Activated CD4-positive, alpha-beta memory T cell treated with anti-CD3 and anti-CD28 coated beads, Interleukin-2, amount 10 ng/mL, durations not matched to agents 7 days and 5 days (primary cell): ENCODE measurements at places on chromosomes 16 and 17. TPM values are rescaled to one million over a fixed set of nuclear protein-coding genes. Genes with fewer than 3 reads are reported as not detected.

GRCh38 chr16:86391984-86392383 lies 118.3 kb upstream of the FOXF1 start:
- H3K4me3 ChIP-seq = no peak overlapping the region
- H3K27ac ChIP-seq = no peak overlapping the region
- no peaks in the 10 kb centered on the region for H3K27me3 ChIP-seq

DNA sequence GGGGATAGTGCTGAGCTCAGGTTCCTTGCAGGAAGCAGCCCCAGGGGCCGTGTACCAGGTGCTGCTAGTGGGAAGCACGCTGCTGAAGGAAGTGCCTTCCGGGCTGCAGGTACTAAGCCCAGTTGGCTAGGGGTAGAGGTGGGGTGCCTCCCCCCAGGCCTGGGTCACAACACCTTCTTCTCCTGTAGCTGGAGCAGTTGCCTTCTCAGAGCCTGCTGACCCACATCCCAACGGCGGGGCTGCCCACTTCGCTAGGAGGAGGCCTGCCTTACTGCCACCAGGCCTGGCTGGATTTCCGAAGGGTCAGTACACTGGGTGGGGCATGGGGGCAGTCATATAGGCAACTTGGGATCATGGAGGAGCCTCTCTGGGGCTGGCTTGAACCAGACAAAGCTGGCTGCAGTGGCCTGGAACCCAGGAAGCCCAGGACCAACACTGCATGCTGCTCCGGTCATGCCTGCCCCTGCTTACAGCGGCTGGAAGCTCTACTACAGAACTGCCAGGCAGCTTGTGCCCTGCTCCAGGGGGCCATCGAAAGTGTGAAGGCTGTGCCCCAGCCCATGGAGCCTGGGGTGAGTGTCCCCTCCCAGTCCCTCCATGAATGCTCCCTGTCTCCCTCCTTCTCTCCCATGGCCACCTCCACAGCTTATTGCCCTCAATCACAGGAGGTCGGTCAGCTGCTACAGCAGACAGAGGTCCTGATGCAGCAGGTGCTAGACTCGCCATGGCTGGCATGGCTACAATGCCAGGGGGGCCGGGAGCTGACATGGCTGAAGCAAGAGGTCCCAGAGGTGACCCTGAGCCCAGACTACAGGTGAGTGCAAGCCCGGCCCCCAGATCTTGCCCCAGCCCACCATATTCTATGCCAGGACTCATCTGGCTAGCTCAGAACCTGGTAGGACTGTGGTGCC lies 2.5 kb downstream of the PLEKHG4 start:
- H3K4me3 ChIP-seq = no peak overlapping the region
- peaks cover 16% of the 10 kb centered on the region for H3K4me1 ChIP-seq
- H3K27me3 ChIP-seq = no peaks in the 10 kb centered on the region
- H3K27ac ChIP-seq = no peak overlapping the region

GRCh38 chr17:71546419-71546818 lies 574.4 kb upstream of the SOX9 start:
- H3K36me3 ChIP-seq = no peaks in the 10 kb centered on the region
- no peak overlapping the region for H3K27ac ChIP-seq
- no peaks in the 10 kb centered on the region for H3K4me1 ChIP-seq
- no peak overlapping the region for H3K4me3 ChIP-seq

- H3K4me3 ChIP-seq = no peak overlapping the region
- peaks cover 8% of the 10 kb centered on the region for H3K27me3 ChIP-seq
- H3K4me1 ChIP-seq = peaks cover 3% of the 10 kb centered on the region
- no peak for DNase-seq
These were observed 267.2 kb downstream of the PARN start for GRCh38 chr16:14362774-14363371.

DNA sequence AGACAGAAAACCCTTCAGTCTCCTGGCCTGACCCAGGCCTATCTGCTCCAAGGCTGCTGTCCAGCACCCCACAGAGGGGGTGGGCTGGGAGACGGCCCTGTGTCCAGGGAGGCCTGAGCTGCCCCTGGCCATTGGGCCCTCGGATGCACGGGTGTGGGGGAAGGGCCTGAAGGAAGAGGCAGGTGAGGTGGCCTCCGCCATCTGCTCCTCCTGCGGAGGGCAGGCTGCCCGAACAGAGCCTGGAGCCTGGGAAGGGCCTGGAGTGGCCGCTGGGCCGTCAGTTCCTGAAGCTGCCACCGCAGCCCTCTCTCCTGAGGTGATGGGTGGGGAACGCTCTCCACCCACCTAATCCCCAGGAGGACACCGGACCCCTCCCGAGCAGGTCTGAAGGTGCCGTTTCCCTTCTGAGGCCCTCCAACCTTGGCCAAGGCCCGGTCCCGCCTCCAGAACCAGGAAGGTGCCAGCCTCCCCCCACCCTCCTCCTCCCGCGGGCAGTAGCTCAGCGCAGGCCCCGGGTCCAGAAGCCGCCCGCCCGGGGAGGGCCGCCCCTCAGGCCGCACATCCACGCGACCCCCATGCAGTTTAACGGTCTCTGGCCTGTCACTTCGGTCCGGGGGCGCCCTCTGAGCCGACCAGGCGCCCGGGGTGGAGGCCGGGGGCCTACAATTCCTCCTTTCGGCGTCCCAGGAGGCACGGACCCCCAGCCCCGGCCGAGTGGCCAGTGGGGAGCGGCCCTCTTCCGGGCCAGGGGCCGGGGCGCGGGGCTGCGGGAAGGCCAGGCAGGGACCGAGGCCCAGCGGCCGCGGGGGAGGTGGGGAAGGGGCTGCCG lies 835 bp downstream of the FBXL16 start:
- no peak overlapping the region for H3K27ac ChIP-seq
- peaks cover 60% of the 10 kb centered on the region for H3K27me3 ChIP-seq
- no peak for DNase-seq
- H3K4me1 ChIP-seq = peaks cover 4% of the 10 kb centered on the region
- H3K36me3 ChIP-seq = no peaks in the 10 kb centered on the region

DNA sequence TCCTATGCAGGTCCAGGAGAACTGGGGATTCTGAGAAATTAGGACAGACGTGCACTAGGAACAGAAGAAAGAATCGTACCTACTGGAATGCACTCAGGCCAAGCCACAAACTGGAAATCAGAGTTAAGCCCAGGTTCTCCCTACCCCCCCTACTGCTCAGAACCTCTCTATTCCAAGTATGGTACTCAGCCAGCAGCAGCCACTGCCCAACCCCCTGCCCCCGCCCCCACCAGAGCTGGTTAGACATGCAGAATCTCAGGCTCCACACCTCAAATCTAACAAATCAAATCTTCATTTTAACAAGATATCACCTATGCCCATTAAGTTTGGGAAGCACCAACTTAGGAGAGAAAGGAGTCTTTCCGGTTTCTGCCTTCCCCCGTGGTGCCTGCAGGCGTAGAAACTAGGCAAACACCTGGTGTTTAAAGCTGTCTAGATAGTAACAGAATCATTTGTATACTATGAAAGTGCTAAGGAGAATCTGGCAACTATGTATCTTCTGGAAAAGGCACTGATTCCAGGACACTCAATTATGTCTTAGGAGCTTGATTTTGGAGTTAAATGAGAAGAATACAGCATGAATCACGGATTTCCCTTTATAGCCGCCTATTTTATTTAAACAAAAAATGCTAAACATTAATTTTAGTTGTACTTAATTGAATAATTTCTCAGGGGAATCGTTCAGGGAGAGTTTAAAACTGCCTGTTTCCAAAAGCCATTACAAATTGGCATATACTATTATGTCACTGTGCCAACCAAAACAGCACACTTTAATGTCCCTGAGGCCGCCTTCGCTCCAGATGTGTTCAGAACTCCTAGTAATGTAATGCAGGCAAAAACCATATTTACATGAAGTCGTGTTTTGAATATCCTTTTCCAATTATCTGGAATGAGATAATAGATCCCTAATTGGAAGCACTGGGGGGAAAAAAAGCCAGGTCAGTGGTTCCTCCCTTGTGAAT lies 166.5 kb downstream of the STX8 start:
- H3K4me3 ChIP-seq = no peak overlapping the region
- DNase-seq = no peak
- H3K27ac ChIP-seq = no peak overlapping the region
- no peaks in the 10 kb centered on the region for H3K4me1 ChIP-seq
- H3K36me3 ChIP-seq = no peaks in the 10 kb centered on the region
- no peaks in the 10 kb centered on the region for H3K27me3 ChIP-seq

DNA sequence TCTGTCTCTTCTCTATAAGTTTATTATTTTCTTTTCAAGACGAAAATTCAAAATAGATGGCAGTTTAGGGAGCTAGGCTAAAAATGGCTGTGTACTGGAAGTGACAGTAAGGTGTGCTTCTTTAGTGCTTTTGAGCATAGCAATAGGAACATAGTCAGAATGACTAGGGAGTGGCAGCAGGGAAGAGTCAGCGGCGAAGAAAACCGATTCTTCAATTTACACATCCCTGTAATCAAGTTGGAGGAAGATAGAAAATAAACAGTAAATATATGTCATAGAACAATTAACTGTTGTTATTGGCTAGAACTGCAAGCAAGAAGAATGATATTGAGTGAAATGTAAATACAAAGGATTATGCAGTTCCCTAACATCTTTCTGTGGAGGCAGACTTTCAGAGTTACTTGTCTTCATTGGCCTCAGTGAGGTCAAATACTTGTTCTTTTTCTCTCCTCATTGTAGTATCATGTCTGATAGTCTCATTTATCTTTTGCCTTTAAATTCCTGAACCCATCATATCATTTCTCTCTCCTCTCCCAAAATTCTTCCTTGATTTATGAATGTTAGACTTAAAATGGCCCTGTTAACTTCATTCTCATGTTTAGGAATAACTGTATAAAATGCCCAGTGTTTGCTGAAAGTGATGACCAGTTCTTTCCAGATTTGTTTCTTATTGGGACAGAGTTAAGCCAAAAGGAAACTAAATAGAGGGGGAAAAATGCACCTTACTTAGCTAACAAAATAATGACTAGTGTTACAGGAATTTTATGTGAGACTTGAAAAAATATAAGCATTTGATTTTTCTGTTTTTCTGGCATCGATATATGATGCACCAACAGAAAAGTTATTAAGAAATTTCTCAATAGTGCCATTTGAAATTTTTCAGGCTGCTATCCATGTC lies 211.4 kb downstream of the BCAS3 start:
- H3K36me3 ChIP-seq = peaks cover 4% of the 10 kb centered on the region
- no peak for DNase-seq
- H3K4me1 ChIP-seq = no peaks in the 10 kb centered on the region
- H3K27me3 ChIP-seq = no peaks in the 10 kb centered on the region
- no peak overlapping the region for H3K4me3 ChIP-seq
- no peak overlapping the region for H3K27ac ChIP-seq

DNA sequence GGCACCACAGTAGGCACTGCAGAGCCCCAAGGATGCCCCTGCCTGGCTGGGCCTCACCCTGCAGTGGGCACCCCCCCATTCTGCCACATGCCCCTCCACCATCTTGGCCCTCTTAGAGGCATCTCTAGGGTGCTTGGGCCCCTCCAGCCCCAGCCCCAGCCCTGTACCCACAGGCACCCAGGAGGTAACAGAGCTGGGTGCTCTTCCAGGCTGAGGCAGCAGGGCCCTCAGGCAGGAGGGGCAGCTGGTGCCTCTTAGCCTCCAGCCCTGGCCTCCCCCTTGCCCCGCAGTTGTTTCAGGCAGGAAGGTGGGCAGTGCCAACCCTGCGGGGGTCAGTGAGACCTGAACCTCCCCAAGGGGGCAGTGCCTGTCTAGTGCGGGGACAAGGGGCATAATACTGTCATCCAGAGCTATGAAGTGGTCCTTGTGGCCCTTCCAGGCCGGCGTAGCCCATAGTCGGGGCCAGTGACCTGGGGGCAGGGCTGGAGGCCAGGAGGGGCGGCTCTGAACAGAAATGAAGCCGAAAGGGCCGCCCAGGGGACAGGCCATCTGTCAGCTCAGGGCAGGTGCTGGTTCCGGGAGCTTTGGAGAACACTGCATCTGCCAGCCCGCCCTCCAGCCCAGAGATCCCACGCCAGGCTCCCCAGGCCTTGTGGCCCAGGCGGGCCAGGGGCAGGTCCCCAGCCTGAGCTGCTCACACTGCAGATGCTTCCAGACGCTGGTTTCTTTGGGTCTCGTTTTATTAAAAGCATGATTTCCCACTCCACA lies 4.9 kb upstream of the AATK start:
- H3K27me3 ChIP-seq = peaks cover 13% of the 10 kb centered on the region
- no peak for DNase-seq
- H3K4me1 ChIP-seq = no peaks in the 10 kb centered on the region

GRCh38 chr17:79532107-79532790 lies 78.6 kb downstream of the RBFOX3 start:
- DNase-seq = no peak
- no peaks in the 10 kb centered on the region for H3K4me1 ChIP-seq
- H3K27ac ChIP-seq = no peak overlapping the region
- no peak overlapping the region for H3K4me3 ChIP-seq
- H3K36me3 ChIP-seq = no peaks in the 10 kb centered on the region
- H3K27me3 ChIP-seq = peaks cover 3% of the 10 kb centered on the region

GRCh38 chr17:18226284-18226945 lies 980 bp downstream of the LLGL1 start:
- DNase-seq = no peak
- H3K27me3 ChIP-seq = no peaks in the 10 kb centered on the region
- peak overlapping the region; percentile 95 for H3K4me3 ChIP-seq
- peaks cover 27% of the 10 kb centered on the region for H3K4me1 ChIP-seq
- H3K27ac ChIP-seq = peak overlapping the region; percentile 81
- no peaks in the 10 kb centered on the region for H3K36me3 ChIP-seq

DNA sequence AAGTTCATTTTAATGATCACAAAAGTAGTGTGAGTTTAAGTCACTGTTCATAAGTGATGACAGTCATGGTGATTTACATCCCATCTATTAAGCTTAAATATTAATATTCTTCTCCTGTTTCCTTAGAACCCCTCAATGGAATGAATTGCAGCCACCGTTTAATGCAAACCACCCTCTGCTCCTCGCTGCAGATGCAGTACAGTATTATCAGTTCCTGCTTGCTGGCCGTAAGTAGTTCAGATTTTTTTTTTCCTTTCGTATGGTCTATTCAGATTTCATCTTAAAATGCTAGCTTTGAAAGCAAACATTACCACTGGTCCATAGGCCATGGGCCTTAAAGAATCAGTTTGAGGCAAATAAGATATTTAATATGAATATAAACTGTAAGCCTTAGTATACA lies 359.0 kb upstream of the TBX2 start:
- peaks cover 2% of the 10 kb centered on the region for H3K4me1 ChIP-seq
- H3K27ac ChIP-seq = no peak overlapping the region
- DNase-seq = no peak
- H3K27me3 ChIP-seq = no peaks in the 10 kb centered on the region

GRCh38 chr17:46061435-46061834 lies 62.4 kb downstream of the STH start:
- no peaks in the 10 kb centered on the region for H3K27me3 ChIP-seq
- DNase-seq = no peak
- no peak overlapping the region for H3K27ac ChIP-seq
- H3K4me3 ChIP-seq = no peak overlapping the region

DNA sequence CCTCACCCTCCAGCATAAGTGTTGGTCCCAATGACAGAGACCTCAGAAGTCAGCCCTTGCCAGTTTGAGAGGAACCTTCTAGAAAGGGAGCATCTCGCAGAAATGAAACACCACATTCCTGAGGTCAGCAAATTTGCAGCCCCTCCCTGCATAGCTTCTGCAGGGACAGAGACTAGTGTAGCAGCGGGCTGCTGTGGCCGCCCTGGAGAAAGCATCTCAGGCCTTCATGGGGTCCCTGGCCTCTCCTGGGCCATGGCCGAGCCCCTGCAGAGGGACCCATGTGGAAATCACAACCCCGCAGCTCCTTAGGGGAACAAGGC lies 11.4 kb downstream of the HS3ST6 start:
- no peak overlapping the region for H3K27ac ChIP-seq
- H3K4me1 ChIP-seq = no peaks in the 10 kb centered on the region
- peaks cover 9% of the 10 kb centered on the region for H3K27me3 ChIP-seq
- no peak for DNase-seq
- H3K36me3 ChIP-seq = no peaks in the 10 kb centered on the region

Gene RAB37
- 56.1 TPM for total RNA-seq

Gene C16orf87
- total RNA-seq = 18.0 TPM

Gene NLK
- total RNA-seq = 12.8 TPM

Gene TBX6
- total RNA-seq = 1.9 TPM

Gene SCNN1B
- total RNA-seq = not detected

Gene TEX14
- total RNA-seq = 0.85 TPM

Gene KRT40
- total RNA-seq = not detected

Gene CTRL
- 4.5 TPM for total RNA-seq
